ENCODE measurements at places on chromosomes 16 and 17. TPM values are rescaled to one million over a fixed set of nuclear protein-coding genes. Genes with fewer than 3 reads are reported as not detected.
A peak's percentile ranks its signal among the peaks of the same experiment; 100 is the strongest.

Gene CCDC78
- 12.0 TPM for total RNA-seq

DNA sequence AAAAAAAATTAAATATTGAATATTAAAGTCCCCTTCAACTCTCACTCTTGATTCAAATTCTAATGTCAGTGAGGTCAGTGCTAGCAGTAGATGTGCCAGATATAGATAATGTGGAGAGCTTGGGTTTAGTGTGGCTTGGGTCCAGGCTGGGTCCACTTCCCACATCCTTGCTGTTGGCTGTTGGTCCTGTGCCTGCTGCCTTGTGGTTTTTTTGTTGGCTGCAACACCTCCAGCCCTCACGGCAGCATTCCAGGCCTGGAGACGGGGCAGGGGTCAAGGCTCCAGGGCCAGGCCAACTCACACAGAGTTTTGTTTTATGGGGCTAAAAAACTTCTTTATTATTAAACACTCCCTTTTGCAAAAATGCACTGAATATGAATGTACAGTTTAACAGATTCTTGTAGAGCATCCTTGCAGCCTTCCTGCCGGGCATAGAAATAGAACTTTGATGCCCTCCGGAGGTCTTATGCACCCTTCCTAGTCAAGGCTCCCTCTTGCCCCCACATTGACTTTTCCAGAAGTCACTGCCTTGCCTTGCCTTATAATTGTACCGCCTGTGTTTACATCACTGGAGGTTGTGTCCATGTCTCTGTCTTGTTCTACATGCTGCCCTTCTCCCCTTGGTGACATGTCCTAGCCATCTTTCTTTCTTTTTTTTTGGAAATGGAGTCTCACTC is 25.5 kb upstream of the MYO15B start:
- H3K4me3 ChIP-seq, result no peak overlapping the region
- H3K27ac ChIP-seq, result no peak overlapping the region
- H3K4me1 ChIP-seq, result peaks cover 7% of the 10 kb centered on the region
- H3K36me3 ChIP-seq, result peaks cover 2% of the 10 kb centered on the region

DNA sequence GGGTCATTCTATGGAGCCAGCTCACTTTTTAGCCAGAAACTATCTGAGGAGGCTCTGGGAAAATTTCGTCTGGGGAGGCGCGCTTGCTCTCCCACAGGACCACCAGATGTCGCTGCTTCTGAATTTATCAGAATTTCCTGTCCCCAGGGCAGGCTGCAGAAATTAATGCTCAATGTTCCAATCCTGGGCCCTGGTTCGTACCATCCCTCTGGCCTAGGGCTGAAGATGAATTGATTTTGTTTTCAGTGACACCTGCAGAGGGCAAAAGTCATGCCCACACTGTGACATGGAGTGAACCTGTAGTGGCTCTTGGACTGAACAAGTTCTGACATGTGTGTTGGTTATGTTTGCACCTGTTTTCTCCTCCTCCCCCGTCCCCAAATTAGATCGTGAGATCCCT is 482.6 kb downstream of the NPIPA7 start:
- no peak overlapping the region for H3K27ac ChIP-seq
- peak; percentile 28 for DNase-seq
- no peak overlapping the region for H3K4me3 ChIP-seq
- H3K27me3 ChIP-seq, result peaks cover 5% of the 10 kb centered on the region
- H3K4me1 ChIP-seq, result no peaks in the 10 kb centered on the region

DNA sequence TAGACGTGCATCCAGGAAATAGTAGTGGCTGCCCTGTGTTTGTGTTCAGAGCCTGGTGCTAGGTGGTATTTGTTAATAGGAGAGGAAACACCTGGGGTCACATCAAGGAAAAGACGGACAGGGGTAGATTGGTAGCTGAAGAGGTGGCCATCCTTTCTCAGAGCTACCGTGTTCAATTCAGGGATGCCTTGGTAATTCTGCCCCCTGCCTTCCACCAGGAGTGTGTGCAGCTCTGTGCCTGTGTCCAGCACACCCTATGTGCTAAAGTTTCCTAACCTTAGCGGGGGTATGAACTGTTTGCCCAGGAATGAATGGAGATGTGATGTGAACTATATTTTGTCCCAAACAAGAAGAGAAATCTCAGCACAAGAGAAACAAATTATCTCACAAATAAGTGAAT is 174.1 kb upstream of the MPHOSPH6 start:
- no peak overlapping the region for H3K4me3 ChIP-seq
- no peaks in the 10 kb centered on the region for H3K4me1 ChIP-seq
- no peak for DNase-seq
- no peak overlapping the region for H3K27ac ChIP-seq

DNA sequence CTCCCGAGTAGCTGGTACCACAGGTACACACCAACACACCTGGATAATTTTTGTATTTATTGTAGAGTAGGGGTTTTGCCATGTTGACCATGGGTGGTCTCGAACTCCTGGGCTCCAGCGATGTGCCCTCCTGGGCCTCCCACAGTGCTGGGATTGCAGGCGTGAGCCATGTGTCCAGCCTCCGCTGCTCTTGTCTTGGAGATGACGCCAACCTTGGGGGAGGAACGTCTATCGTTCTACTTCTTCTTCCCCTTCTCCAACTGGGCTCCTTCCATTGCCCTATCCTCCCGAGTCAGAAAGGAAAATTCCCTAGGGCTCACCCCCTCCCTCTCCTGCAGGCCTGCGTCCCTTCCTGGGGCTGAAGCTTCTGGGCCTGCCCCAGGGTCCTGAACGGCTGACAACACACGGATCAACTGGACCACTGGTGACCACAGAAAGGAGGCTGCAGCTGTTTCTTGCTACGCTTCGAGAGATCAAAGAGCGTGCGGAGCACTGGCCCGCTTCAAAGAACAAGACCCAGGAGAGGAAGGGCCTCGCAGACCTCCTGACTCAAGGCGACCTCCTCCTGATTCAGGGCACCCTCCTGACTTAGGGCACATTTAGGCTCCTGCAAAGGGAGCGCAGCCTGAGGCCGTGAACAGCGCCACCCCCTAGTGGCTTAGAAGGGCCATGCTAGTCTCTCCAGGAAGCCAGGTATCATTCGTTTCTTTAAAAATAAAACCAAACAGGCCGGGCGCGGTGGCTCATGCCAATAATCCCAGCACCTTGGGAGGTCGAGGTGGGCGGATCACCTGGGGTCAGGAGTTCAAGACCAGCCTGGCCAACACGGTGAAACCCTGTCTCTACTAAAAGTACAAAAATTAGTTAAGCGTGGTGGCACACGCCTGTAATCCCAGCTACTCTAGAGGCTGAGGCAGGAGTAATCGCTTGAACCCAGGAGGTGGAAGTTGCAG is 48.5 kb upstream of the HELZ start:
- peak; percentile 55 for DNase-seq
- no peaks in the 10 kb centered on the region for H3K4me1 ChIP-seq
- H3K4me3 ChIP-seq, result peak overlapping the region; percentile 60

- peaks cover 57% of the 10 kb centered on the region for H3K27me3 ChIP-seq
- no peaks in the 10 kb centered on the region for H3K4me1 ChIP-seq
- H3K36me3 ChIP-seq, result no peaks in the 10 kb centered on the region
- H3K4me3 ChIP-seq, result no peak overlapping the region
- no peak for DNase-seq
- H3K27ac ChIP-seq, result no peak overlapping the region
These were observed 22.2 kb downstream of the CACNA1G start for GRCh38 chr17:50582741-50583140.

DNA sequence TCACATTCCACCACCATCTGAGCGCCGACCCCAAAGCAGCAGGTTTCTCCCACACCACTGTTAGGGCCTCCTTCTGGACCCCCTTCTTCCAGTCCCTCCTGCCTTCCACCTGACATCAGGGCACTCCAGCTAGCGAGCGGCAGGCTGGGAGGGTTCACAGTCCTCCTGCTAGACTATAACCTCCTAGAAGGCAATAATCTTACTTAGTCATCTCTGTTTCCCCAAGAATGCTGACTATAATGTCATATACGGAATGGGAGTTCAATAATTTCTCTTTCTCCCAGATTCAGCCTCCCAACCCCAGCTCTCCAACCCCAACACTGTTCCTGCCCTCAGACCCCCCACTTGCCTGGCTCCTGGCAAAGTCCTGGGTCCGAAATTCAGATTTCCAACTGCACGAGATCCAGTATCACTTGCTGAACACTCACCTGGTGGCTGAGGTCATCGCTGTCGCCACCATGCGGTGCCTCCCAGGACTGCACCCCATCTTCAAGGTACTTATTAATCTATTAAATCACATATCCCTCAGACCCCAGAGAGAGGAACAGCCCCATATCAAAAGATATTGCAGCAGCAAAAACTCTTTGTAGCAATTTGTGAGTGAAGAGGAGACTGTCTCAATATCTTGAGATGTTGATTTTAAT is 5.6 kb downstream of the ALOX12 start:
- H3K27me3 ChIP-seq, result no peaks in the 10 kb centered on the region
- H3K27ac ChIP-seq, result peak overlapping the region; percentile 63
- H3K36me3 ChIP-seq, result peaks cover 76% of the 10 kb centered on the region
- no peak for DNase-seq

Gene HBA2
- not detected for total RNA-seq

GRCh38 chr16:80462917-80463316 is 77.9 kb upstream of the DYNLRB2 start:
- H3K27me3 ChIP-seq, result peaks cover 14% of the 10 kb centered on the region
- no peak for DNase-seq
- H3K4me1 ChIP-seq, result peaks cover 3% of the 10 kb centered on the region
- no peaks in the 10 kb centered on the region for H3K36me3 ChIP-seq
- no peak overlapping the region for H3K4me3 ChIP-seq
- H3K27ac ChIP-seq, result no peak overlapping the region

DNA sequence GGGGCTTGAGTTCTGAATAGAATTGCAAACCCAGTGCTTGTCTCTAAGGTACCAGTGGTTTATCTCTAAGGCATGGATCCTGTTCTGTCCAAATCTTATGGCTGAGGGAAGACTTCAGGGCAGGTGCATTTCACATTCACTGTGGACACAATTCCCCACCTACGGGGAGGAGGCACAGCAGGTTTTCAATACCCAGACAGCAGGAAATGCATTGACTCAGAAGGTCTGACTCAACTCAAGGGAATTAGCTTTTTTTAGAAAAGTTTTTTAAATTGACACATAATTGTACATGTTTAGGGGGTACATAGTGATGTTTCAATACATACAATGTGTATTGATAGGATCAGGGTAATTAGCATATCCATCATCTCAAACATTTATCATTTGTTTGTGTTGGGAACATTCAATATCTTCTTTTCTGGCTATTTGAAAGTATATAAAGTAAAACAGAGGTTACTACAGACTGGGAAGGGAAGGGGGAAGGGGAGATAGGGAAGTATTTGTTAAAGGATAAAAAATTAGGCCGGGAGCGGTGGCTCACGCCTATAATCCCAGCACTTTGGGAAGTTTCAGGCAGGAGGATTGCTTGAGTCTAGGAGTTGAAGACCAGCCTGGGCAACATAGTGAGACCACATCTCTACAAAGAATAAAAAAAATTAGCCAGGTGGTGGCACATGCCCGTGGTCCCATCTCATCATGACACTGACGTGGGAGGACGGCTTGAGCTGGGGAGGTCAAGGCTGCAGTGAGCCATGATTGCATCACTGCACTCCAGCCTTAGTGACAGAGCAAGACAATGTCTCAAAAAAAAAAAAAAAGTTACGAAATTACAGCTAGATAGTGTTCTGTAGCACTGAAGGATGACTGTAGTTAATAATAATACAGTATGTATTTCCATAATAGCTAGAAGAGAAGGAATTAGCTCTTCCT is 54.9 kb downstream of the RGS9 start:
- no peak overlapping the region for H3K27ac ChIP-seq
- H3K27me3 ChIP-seq, result no peaks in the 10 kb centered on the region
- no peaks in the 10 kb centered on the region for H3K36me3 ChIP-seq
- no peak for DNase-seq
- H3K4me3 ChIP-seq, result no peak overlapping the region
- no peaks in the 10 kb centered on the region for H3K4me1 ChIP-seq

- no peaks in the 10 kb centered on the region for H3K36me3 ChIP-seq
- no peak for DNase-seq
- no peak overlapping the region for H3K4me3 ChIP-seq
- peaks cover 4% of the 10 kb centered on the region for H3K27me3 ChIP-seq
These were observed 170.9 kb downstream of the RAB11FIP4 start for GRCh38 chr17:31562376-31562840.

Data from naive thymus-derived CD8-positive, alpha-beta T cell (primary cell).